ENCODE measurements at places on chromosomes 7 and 10.

GRCh38 chr10:127937915-127938463, 31.1 kb downstream of the PTPRE start:
- DNase-seq = peak; percentile 4

- no peak for DNase-seq
Measured at GRCh38 chr10:88459530-88459929, 123.6 kb downstream of the RNLS start.

DNA sequence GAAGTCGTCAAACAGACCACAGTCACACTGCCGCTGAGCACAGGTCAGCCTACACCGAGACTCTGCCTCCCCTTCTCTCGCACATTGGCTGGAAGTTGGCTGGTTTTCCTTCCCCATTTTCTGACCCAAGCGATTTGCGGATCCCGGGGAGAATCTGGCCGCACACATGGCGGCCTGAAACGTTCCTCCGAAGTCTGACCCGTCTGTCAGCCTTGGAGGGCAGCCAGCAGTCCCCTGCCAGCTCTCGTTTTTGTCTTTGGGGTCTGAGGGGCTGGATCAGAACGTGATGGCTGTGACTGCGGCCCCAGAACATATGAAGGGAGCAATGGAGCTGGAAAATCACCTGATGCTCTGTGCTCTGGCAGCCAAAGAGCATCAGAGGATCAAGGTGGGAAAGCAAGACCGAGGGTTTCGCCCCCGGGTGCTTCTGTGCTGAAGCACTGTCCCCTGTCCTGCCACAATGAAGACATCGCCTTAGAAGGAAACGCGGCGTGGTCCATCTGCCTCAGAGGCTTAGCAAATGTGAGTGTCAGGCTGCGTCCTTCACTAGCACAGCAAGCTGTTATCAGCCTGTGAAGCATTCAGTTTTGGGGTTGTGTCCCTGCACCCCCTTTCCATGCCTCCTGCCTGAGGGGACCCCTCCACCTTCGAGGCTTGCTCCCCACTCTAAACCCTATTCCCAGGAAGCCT, 119.3 kb upstream of the SHH start:
- no peak for DNase-seq

DNA sequence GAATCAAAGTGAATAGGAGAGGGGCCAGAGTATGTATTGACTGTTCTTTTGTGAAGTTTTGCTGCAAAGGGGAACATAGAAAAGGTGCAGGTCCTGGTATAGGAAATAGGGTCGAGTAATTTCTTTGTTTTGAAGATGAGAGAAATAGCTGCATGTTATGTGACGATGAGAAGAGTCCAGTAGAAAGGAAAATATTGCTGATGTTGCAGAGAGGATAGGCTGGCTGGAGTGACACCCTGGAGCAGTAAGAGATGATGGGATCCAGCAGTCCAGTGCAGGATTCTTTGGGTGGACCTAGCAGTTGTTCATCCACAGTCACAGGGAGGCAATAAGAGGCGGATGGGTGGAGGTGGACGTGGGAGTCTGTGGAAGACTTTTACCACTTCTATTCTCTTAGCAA, 2.1 kb upstream of the BMS1 start:
- no peak for DNase-seq

- no peak for DNase-seq
Measured at GRCh38 chr10:129676014-129676413, 209.0 kb downstream of the MGMT start.
